Stimulated activated CD4-positive, alpha-beta T cell treated with anti-CD3 and anti-CD28 coated beads, TNF-alpha, amount 100 ng/mL, for 1 hour (primary cell): ENCODE measurements at places on chromosomes 1 and 21.

DNA sequence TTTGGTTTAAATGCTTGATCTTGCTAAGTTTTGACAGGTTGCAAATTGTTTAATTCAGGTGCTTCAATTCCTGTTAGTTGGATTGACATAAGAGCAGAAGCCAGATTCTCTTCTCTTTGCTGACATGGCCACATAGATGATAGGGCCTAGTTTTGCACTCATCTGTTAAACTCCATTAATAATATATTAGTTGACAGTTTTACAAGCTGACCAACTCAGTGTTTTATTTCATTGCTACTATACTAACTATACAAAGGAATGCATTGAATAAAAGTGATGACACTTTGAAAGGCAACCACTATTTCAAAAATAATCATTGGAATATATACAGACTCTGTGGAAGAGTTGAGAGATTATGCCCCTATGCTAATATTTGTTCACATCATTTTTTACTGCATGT lies 255.6 kb upstream of the DPYD start:
- no peak for DNase-seq

DNA sequence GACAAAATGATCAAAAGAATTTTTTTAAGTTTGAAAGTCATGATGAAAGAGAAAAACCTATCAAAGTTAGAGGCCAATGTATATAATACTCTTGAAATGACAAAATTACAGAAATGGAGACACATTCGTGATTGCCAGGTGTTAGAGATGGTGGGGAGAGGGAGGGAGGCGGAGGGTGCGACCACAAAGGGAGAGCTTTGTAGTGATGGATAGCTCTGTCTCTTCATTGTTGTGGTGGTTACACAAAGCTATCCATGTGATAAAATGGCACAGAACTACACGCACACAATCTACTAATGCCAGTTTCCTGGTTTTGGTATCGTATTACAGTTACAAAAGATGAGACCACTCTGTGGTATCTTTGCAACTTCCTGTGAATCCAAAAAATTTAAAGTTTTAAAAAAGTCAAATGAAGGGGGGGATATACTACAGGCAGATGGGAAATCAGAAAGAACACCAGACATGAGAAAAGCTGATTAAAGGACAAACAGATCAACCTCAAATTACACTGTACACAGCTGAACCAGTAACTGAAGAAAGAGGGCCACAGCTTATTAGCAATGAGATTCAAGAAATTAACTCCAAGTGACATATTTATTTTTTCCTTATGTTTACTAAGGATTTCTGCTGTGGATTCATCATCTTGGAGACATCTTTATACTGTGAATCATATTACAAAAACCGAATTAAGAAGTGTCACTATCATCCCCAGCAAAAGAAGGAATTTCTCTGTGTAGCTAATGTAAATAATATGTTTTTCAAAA lies 199.1 kb downstream of the SLC45A1 start:
- DNase-seq: no peak

- DNase-seq: no peak
Observed at GRCh38 chr1:181396811-181397210, 86.5 kb upstream of the CACNA1E start.

DNA sequence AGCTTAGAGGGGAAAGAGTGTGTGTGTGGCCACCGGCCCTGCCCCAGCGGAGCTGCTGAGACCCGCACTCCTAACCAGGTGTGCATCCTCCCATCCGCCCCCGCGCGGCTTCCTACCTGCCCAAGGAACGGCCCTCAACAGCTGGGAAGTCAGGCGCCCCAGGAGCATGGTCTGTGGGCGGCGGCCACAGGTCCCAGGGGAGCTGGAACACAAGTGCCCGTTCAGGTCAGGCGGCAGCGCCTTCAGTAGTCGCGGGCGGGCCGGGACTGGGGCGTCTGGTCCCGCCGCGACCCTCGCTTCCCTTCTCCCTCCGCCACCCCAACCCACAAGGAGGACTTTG lies 448 bp downstream of the AURKAIP1 start:
- no peak for DNase-seq

DNA sequence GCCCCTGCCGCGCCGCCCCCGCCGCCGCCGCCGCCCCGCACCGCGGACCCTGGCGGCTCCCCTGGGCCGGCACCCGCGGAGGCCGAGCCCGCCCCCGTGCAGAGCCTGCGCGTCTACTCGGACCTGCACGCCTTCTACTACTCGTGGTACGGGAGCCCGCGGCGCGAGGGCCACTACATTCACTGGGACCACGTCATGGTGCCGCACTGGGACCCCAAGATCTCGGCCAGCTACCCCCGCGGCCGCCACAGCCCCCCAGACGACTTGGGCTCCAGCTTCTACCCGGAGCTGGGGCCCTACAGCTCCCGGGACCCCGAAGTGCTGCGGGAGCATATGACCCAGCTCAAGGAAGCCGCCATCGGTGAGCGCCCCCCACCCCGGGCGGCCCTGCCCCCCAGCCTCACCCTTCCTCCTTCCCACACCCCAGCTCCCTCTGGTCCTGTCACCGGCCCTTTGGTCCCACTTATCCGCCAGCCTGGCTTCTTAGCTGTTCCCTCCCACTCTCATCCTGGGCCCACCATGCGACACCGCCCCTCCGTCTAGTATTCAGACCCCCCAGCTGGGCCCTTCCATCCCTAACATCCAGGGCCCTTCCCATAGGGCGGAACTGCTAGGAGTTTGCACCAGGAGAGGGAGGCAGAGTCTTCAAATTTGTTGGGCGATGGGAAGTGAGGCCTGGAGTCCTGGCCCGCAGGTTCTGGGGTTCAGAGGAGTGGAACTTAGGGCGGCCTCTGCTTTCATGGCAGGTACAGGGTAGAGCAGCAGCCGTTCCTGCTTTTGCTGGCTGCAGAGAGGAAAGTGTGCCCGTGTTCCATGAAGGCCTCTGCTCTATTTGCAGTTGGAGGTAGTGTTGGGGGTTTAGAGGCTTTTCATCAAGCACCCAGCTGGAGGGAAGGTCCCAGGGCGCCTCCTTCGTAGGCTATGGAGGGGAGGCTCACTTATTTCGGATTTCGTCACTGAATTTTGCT lies 1.0 kb downstream of the MANEAL start:
- no peak for DNase-seq

- DNase-seq: no peak
Observed at GRCh38 chr1:211013346-211014240, 120.4 kb downstream of the KCNH1 start.

DNA sequence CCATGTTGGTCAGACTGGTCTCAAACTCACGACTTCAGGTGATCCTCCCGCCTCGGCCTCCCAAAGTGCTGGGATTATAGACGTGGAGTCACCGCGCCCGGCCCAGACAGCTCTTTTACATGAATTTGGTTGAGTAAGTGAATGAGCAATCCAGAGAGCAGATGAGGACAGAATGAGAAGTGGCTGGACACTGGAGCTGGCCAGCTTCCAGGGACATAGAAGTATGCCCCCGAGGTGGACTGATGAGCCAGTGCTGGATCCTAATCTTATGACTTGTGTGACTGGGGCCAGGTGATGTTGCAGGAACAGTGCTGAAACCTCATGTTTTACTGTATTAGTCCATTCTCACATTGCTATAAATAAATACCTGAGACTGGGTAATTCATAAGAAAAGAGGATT lies 35.9 kb upstream of the KANK4 start:
- DNase-seq: no peak

DNA sequence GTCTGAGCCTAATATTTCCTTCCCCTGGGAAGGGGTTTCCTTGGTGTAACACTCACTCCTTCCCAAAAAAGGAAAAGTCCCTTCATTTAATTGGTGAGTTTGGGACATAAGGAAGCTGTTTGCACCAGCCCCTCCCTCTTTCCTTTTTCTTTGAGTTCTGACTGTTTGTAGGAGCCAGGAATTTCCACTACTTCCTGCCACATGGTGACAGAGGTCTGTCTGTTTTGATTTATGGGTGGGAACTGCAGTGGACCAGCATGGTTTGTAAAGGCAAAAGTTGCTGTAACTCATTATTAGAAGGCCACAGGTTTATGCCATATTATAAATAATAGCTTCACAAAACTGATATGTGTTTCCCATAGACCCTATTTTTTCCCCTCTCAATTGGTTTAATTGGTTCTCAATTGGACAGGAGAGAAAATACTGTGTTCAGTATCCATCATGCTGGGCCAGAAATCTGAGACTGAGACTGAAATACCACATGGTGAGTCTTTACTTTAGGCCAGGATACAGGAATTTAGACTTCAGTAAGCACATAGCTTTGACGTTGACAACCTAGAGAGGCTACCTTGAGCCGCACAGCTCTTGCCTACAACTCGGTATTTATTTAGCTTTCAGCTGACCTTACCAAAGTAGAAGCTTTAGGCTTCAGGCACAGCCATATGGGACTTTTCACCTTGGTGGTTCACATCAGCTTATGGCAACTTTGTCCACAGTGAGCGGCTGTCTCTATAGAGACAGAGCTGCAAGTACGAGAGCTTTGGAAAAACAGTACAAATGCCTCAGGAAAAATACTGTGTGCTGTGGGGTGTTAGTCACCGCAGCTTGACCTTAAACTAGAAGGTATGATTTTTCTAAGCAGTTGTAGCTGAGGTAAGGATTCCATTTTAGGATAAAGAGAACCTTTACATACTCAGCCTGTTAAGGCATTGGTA lies 40.0 kb upstream of the RGS7 start:
- DNase-seq: no peak

GRCh38 chr1:186002406-186002805 lies 268.2 kb downstream of the HMCN1 start:
- DNase-seq: no peak

DNA sequence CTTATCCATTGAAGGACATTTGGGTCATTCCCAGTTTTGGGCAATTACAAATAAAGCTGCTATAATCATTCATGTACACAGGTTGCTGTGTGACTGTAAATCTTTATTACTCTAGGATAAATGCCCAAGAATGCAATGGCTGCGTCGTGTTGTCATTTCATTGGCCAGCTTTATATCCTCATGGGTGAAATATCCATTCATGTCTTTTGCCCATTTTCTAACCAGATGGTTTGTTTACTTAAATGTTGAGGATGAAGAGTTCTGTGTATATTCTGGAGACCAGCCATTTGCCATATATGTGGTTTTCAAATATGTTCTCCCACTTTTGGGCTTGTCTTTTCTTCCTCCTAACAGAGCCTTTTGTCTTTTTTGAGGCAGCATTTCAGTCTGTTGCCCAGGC lies 25.3 kb downstream of the TRIM11 start:
- DNase-seq: no peak
